CD4-positive, alpha-beta T cell treated with Interferon alpha-2 for 1 hour (primary cell): ENCODE measurements at places on chromosomes 12 and 14.

- DNase-seq, result peak; percentile 36
Observed at GRCh38 chr14:95774265-95775160, 60.6 kb upstream of the TCL1A start.

DNA sequence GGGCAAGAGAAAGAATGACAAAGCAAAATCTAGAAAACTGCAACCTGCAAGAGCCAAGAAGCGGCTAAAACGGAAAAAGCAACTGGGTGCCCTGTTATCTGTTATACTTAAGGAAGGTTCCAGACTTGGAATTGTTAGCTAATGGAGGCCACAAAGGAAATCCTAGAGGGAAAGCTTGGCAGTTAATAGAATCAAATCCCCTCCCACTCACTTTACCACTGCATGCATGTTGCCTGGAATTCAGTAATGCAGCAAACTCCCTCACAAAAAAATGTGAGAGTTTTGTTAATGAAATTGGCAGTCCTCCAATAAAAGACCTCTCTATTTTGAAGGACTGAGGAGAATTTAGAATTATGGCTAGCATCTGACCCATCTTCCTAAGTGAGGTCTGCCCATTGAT, 164.2 kb upstream of the SOX5 start:
- DNase-seq, result no peak

GRCh38 chr14:29802211-29802610, 125.4 kb downstream of the PRKD1 start:
- DNase-seq, result no peak

GRCh38 chr14:96403409-96403808, 11.5 kb downstream of the AK7 start:
- DNase-seq, result no peak

- no peak for DNase-seq
Observed at GRCh38 chr14:81157431-81157830, 63.3 kb downstream of the GTF2A1 start.

- no peak for DNase-seq
Observed at GRCh38 chr12:126342866-126343265, 1277.6 kb downstream of the AACS start.

DNA sequence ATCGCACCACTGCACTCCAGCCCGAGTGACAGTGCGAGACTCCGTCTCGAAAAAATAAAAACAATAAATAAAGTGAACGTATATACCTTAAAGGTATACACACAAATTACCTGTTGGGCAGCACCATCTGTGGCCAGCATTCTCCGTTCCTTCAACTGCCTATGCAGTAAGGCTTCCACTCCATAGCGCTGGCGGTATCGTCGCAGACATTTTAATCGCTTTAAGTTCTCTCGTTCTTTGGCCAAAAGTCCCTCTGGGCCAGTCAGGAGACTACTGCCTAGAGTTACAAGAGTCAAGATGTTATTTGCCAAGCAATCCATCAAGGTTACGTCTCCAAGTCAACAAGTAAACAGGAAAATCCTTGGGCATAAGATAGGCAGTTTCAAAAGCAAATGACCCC, 13.0 kb downstream of the KANSL2 start:
- DNase-seq, result no peak

- DNase-seq, result no peak
Observed at GRCh38 chr14:90281756-90282155, 25.4 kb downstream of the PSMC1 start.

GRCh38 chr12:26399381-26399780, 204.0 kb downstream of the SSPN start:
- no peak for DNase-seq

- no peak for DNase-seq
Observed at GRCh38 chr14:22482085-22482694, 106.8 kb downstream of the DAD1 start.

DNA sequence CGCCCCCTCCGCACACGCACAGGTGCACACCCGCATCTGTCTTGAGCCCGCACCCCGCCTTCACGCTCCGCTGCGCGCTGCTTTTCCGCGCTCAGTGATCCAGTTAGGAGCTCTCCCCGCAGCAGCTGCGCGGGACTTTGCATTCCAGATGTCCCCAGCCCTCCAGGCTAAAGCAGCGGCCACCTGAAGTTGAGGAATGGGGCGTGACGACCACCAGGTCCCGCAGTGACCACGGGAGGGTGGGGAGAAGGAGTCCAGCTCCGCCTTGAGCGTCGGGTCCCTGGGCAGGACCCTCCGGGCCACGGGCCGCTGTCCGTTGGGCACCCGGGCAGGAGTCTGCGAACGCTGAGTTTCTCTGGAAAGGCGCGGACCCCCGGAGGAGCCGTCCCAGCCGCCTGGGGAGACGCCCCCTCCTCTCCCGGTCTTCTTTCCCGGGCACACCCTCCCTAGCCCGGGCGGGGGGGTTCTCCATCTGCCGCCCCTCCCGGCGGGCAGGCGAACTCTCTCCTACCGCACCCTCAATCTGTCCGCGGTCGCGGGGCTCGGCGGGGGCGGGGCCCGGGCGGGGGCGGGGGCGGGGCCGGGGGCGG, 334 bp upstream of the TMEM132C start:
- no peak for DNase-seq

GRCh38 chr12:130016986-130017385, 113.2 kb upstream of the TMEM132D start:
- DNase-seq, result no peak

GRCh38 chr14:103856105-103856504, 8.7 kb upstream of the PPP1R13B start:
- DNase-seq, result no peak

DNA sequence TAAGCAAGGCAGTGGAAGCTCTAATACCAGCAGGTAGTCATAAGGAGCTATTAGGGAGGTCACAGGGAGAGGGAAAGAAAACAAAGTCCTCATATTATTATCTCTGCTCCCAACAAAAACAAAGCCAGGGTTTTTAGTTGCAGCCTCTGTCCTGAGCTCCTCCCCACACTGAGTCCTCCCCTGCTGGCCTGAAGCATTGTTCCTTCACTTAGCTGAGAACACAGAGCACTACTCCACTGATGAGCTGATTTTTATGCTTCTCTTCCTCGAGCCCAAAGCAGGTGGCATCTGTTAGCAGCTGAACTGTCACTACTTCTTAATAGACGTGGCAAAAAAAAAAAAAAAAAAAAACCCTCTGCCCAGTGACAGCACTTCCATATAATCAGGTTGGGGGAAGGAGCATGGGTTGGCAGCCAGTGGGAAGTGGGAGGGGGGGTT, 10.5 kb upstream of the STAC3 start:
- no peak for DNase-seq

DNA sequence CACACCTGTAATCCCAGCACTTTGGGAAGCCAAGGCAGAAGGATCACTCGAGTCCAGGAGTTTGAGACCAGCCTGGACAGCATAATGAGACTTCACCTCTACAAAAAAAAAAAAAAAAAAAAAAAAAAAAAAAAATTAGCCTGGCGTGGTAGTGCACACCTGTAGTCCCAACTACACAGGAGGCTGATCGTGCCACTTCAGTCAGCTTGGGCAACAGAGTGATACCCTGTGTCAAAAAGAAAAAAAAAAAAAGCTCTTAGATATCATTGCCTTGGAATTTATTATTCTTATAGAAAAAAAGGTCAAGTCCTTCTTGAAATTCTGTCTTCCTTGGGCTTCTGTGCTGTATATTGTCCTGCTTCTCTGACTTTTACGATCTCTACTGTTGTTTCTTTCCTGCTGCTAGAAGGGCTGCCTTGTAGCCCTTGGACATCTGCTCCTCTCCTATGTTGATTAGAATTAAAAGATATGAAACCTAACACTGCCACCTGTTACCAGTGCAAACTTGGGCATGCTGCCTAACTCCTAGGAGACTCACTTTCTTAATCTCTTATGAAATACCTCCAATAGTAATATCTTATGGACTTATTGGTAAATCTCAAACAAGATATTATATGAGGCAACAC, 5.7 kb downstream of the TMEM19 start:
- DNase-seq, result no peak

DNA sequence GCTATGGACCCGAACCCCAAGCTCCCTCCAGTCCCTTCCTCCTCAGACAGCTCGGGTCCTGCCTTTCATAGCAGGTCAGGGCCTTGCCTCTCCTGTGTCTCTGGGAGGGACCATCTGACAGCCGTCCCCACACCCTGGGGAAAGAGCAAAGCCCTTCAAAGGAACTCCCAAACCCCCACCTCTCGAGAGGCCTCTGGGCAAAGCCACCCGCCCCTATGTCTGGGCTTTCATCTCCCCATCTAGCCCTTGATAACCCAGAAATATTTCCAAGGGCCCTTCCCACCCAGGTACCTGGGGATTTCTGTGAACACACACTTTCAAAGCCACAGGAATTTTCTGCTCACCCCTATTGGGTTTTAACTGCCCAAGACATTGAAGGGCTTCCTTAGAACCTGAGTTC, 32.1 kb downstream of the SNRNP35 start:
- DNase-seq, result no peak

GRCh38 chr12:131555197-131555846, 155.6 kb upstream of the SFSWAP start:
- DNase-seq, result no peak

- DNase-seq, result no peak
Observed at GRCh38 chr12:132566516-132567131, 43.8 kb downstream of the LRCOL1 start.

DNA sequence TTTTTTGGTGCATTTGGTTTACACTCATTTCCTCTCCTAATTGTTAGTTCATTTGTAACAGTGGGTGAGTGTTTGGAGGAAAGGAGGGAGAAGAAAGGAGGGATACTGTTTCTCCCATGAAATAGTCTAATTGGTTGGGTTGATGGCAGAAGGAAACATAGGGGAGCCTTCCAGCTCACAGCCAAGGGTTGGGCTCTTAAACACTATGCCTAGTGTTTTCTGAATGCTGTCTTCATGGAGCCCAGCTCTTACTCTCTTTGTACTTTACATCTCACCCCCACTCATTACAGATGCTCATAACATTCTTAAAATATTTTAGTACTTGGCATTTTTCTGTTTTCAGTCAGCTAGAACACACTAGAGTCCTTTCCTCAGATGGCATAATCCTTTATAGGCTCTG, 38.2 kb downstream of the BAZ2A start:
- DNase-seq, result no peak

DNA sequence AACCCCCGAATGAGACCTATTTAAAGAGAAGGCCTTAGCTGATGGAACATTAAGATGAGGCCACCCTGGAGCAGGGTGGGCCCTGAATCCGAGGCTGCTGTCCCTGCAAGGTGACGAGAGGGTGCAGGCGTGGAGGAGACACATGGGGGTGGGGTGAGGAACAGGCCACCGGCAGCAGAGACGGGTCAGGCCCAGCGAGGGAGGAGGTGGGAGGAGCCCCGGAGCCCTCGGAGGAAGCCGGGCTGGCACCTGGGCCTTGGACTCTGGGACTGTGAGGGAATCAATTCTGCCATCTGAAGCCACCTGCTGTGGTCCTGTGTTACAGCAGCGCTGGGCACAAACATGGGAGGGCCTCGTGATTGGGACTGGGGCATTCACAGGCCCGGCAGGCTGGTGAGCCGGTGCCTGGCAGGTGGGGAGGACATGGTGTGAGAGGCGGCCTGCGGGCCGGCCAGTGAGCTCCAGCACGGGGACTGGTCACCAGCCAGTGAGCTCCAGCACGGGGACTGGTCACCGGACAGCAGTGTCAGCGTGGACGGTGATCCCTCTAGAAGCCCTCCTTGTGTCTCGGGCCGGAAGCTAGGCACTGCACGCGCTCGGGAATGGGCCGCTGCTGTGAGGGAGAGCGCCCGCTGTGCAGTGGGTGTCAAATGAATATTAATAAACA, 46.7 kb downstream of the NOC4L start:
- DNase-seq, result no peak

DNA sequence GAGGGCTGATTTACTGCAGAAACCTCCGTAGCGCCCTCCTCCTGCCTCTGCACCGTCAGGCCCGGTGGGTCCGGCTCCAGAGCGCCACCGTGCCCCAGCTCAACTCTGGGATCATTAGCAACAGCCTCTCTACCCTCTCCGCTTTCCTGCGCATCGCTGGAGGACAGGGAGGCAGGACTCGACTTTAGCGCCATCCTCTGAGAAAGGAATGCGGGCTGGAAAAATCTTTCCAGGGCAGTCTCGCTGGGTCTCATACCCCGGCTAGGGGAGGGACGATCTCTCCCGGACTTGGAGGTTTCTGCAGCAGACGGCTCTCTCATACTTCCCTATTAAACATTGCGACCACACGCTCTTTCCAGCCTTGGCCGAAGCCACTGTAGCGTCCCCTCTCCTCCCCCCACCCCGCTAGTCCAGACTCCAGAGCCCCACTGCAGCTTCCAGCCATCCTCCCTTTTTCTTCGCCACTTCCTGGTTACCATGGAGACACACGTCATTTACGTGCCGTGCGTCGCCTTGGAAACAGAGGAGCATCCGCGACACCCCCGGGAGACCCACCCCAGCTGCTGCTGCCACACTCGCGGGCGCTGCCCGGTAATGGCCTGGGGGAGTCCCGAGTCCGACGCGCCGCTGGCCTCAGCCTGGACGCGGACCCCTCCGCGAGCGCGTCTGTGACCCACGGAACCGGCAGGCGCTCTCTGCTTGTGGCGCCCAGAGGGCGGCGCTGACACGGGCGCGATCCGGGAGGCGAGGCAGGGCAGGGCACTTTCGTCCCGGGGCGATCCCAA, at the start of gene CCDC184:
CCDC184 (plus strand) TSS at position 554 of the 785 bp plus-strand sequence. CDS start 479 bp downstream, outside the sequence.
- DNase-seq, result peak; percentile 80

- DNase-seq, result no peak
Observed at GRCh38 chr14:77849711-77850110, 49.8 kb downstream of the ADCK1 start.

DNA sequence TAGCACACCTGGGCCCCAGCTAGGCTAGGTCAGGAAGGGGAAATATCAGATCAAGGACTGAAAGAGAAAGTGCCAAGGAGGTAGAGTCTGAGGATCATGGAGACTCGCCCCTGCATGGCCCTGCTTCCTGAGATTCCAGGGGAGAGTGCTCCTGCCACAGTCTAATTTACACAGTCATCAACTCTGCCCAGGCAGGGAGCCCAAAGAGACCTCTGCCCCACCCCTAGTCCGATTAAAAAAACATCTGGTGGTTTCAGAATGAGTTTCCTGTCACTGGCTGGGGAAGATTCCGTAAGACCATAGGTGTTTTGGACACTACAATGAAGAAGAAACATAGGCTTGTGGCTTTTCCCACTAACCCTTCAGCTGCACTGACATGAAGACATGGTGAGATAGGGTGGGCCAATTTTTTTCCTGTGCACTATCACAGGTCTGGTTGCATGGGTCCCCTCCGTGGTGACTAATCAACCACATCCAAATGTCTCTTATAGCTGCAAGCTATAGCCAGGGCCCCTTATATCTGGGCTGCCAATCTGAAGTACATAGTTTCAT, 31.5 kb upstream of the GZMB start:
- peak; percentile 50 for DNase-seq

GRCh38 chr14:91237219-91237618, 7.3 kb downstream of the GPR68 start:
- DNase-seq, result no peak

GRCh38 chr14:105411017-105411941, 8.3 kb upstream of the MTA1 start:
- DNase-seq, result peak; percentile 21

DNA sequence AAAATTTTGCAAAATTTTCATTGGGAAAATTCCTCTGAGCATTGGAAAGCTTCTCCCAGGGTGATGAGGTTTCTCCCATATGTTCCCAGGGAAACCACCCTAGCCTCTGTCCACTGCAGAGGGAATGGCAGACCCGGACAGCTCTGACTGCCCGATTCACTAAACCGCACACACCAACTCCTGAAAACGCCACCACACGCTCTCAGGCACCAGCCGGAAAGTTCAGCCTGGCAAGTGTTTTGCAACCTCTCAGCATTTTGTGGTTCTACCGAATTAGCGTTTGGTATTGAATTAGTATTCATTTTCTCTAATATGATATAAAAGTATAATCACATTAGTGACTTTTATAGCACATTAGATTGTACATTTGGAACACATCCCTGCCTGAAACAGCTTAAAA, 213.4 kb downstream of the PHETA1 start:
- DNase-seq, result no peak

GRCh38 chr14:20624495-20625070, 16.9 kb downstream of the OR6S1 start:
- peak; percentile 66 for DNase-seq
